ENCODE measurements at places on chromosomes 16 and 17.
A peak's percentile ranks its signal among the peaks of the same experiment; 100 is the strongest.

- DNase-seq, result no peak
These were observed 111.3 kb downstream of the C16orf78 start for GRCh38 chr16:49484936-49485335.

DNA sequence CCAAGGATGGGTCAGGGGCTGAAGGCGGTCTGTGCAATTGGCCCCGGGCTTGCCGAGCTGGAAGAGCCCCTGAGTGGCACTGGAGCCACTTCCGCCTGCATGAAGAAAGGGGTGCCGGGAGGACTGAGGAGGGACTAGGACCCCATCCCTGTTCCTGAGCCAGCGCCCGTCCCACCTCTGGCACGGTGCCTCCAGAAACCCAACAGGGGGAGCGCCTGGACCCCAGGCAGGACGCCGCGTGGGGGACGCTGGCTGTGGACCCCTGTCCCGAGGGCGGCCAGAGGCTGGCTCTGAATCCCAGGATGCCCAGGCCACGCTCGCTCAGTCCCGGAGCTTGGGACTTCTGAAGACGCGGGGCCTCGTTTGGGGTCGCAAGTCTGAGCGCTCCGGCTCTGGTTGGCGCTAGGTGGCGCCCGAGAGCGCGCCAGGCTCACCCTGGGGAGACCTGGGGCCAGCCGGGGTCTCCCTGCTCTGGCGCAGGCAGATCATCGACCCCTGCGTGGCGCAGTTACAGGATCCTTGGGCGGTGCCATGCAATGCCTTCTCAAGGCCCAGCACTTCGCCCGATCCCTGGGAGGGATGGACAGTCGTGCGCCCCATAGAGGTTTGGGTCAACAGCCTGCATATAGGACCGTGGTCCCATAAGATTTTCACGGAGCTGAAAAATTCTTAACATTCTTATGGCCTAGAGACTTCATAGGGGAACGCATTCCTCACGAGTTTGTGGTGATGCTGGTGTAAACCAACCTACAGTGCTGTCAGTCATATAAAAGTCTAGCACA lies 58.5 kb upstream of the CREBBP start:
- peak; percentile 55 for DNase-seq

GRCh38 chr17:56440419-56440818 lies 153.1 kb upstream of the NOG start:
- no peak for DNase-seq

DNA sequence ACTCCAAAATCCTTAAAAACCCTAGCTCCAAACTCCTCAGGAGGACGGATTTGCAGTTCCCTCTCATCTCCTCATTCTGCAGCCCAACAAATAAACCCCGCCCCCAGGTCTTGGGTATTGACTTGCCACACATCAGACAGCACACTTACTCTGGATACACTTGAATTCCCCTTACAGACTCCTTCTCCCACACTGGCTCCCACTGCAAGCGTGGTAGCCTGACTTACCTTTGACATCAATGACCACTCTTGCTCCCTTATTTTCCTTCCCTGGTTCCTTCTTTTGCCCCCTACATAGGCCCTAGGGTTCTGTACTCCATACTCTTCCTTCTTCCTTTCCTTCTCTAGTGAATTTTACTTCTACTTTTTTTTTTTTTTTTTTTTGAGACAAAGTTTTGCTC lies 7.5 kb downstream of the RFFL start:
- DNase-seq, result no peak

- DNase-seq, result no peak
These were observed 1.2 kb downstream of the JUP start for GRCh38 chr17:41785091-41785858.

GRCh38 chr17:74738051-74738996 lies 1.3 kb downstream of the RAB37 start:
- peak; percentile 85 for DNase-seq

GRCh38 chr17:82245134-82246039 lies 16.5 kb downstream of the SLC16A3 start:
- no peak for DNase-seq

DNA sequence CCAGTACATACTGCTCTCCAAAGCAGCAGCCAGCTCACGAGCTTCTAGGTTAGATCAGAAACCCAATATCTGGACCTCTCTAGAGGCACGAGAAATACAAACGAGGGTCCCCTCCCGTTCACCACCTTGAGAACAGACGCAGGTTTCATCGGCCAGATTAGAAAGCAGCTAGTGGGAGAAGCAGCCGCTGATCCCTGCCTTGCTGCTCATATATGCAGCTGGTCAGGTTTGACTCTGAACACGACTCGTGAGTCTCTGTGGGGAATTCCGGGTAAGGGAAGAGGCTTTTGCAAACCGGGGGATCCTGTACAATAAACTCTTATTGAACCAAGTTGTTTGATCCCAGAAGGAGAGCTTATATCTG lies 1.6 kb downstream of the VAT1L start:
- no peak for DNase-seq

GRCh38 chr16:66309215-66309807 lies 57.2 kb upstream of the CDH5 start:
- DNase-seq, result no peak

DNA sequence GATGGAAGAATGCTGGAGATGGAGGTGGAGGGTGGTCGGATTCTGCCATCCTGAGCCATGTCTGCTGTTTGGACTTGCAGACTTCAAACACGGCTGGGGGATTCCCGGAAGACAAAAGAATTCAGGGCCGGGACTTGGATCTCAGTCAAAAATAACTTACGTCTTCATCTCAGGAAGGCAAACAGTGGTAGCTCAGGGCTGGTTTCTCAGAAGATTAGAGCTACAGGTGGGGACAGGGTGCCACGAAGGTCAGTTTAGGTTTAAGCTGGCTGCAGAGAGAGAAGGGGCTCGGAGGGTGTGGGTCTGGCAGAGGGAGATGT lies 4.3 kb upstream of the RHBDL3 start:
- no peak for DNase-seq

DNA sequence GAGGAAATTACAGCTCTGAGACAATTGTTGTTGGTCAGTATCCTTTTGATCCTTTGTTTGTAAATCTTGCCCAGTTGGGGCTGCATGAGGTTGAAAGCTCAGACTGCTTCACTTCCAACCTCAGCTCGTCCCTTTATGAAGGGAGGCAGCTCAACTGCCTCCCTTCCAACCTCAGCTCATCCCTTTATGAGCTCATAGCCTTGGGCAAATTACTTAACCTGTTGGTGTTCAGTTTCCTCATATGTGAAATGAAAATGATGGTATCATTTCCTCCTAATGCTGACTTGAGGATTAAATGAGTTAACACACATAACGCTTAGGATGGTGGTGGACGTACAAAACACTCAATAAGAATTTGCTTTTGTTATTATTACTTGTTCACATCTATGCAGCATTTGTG lies 265.1 kb downstream of the CDH13 start:
- DNase-seq, result no peak

- DNase-seq, result no peak
These were observed 20.3 kb upstream of the CALB2 start for GRCh38 chr16:71338193-71338592.

DNA sequence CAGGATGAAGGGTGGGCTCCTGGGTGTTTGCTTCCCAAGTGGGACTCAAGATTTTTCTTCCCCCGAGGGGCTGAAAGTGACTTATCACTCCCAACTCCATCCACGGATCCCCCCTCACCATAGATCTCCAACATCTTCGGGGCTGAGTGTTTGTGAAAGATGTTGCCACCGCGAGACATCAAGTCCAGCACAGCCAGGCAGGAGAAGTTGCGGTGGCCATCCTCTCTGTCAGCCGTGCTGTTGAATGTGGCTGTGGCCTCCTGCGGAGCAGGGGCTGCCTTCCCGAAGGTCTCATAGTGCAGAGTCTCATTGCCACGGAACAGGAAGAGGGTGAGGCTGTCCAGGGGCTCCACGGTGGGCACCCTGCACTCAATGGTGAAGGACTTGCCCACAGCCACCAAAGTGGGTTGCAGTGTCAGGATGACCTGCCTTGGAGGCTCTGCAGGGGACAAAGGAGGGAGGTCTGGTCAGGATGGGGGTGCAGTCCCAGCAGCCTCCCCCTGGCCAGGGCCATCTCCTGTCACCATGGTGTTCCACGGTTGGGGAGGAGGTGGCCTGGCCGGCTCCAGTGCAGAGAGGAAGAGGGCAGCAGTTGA lies 5.5 kb downstream of the PRR29 start:
- DNase-seq, result no peak

DNA sequence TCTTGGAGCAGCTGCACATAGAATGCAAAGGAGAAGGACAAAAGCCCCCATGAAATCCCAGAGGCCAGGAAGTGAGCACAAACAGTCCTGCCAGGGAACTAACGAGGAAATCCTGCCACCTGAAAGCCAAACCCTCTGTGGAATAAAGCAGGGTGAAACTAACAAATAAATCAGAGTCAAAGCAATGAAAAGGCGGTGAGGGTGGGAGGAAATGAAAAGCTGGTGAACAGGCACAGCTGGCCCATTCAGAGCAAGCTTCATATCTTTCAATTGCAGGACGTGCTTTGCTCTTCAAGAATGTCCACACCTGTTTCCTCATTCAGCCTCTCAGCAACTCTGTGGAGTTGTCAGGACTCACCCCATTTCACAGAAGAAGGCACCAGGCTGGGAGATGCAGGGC lies 108.1 kb downstream of the ABCC12 start:
- no peak for DNase-seq

GRCh38 chr17:79933863-79934652 lies 94.8 kb upstream of the CBX4 start:
- DNase-seq, result no peak

DNA sequence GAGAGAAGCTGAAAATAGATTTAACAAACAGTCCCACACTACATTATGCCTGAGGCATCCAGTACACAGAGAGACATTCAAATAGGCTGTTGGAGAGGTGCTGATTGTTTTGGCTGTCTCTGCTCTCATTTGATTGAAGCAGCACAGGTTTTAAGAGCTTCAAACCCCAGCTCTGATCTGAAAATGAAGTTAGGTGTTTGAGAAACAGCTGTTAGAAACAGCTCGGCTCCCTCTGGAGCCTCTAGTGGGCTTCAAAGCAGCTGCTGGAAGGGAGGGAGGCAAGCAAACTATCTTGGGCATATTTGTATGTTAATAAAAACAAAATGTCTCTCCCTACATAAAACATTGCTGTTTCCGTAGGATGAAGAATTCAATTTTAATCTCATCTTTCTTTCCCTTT lies 607.3 kb upstream of the GOT2 start:
- DNase-seq, result no peak

GRCh38 chr17:15926039-15926740 lies 18.7 kb upstream of the ADORA2B start:
- no peak for DNase-seq

- DNase-seq, result peak; percentile 47
These were observed at the start of gene GFER for GRCh38 chr16:1983544-1984346. Gene GFER, plus strand, starts transcription at chr16:1984193. Its CDS starts 26 bp downstream, at chr16:1984219.

DNA sequence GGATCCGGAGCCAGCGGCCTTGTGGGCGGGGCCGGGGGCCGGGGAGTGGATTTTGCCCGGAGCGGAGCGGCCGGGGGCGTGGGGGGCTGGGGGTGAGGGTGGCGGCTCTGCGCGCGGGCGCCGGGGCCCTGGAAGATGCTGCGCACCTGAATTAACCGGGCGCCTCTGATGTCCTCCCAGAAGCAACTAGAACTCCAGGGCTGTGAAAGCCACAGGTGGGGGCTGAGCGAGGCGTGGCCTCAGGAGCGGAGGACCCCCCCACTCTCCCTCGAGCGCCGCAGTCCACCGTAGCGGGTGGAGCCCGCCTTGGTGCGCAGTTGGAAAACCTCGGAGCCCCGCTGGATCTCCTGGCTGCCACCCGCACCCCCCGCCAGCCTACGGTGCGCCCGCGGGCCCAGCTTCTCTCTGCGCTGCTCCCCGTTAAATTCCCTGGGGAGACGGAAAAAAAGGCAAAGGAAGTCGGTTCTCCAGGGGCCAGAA lies 549 bp downstream of the SLC26A11 start:
- DNase-seq, result no peak

DNA sequence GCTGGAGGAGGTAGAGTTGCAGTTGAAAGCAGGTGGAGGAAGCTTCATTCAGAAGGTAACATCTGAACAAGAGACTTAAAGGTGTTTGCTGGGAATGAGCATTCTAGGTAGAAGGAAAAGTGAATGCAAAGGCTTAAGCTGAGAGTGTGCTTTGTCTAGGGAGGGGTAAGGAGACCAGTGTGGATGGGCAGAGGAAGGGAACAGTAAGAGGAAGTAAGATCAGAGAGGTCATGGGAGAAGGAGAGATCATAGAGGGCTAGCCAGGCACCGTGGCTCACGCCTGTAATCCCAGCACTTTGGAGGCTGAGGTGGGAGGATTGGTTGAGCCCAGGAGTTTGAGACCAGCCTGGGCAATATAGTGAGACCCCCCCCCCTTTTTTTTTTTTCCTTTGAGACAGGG lies 3.3 kb downstream of the STX4 start:
- DNase-seq, result no peak
